ENCODE measurements at places on chromosomes 3 and 15.

DNA sequence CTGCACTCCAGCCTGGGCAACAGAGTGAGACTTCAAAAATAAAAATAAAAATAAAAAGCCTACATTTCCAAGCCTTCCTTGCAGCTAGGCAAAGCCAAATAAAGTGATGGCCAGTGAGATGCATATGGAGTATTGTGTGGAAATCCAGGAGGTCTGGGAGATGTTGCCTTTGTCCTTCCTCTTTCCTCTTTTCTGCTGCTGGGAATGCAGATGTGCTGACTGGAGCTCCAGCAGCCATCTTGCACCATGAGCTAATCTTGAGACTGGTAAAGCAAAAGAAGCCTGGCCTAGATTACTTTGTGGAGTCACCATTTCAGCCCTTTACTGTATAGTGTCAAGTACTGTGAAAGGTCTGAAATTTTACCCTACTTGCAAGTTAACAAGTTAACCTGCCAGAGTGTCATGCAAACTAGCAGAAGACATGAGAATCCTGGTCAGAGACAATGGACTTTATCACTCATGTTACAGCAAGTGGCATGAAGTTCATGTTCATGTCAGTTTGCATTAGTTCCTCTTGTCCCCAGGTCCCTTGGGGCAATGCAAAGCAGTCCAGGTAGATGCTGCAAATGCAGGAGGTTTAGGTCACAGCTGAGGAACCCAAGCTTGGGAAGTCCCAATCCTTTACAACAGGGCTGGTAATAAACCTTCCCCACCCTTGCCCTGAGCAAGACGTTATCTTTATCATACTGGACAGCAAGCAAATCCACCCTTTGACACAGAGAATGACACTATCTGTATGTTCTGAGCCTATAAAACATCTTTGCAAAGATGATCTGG is 103.1 kb downstream of the TLE3 start:
- no peak for DNase-seq

- no peak for DNase-seq
Observed at GRCh38 chr3:141763088-141763750, at the start of gene GRK7. Gene GRK7 (plus strand): TSS chr3:141763408. CDS start chr3:141778285, 14,877 bp downstream.

GRCh38 chr3:175088766-175089380 is 229.7 kb downstream of the NAALADL2 start:
- no peak for DNase-seq

DNA sequence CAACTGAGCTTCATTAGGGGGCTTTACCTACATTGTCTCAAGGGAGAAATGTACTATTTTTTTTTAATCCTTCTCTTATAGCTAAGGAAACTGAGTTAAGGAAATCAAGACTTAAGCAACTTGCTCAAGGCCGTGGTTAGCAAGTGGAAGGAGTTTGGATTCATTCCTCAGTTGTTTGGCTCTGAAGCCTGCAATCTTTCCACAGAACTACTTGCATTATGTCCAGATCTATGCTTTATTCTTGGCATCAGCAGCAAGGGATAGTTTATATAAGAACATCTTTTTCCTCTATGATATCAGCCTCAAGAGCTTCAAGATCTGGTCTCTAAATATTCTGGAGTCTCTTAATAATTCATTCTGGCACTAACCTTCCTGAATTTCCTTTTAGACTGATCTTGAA is 182.4 kb downstream of the SV2B start:
- no peak for DNase-seq

DNA sequence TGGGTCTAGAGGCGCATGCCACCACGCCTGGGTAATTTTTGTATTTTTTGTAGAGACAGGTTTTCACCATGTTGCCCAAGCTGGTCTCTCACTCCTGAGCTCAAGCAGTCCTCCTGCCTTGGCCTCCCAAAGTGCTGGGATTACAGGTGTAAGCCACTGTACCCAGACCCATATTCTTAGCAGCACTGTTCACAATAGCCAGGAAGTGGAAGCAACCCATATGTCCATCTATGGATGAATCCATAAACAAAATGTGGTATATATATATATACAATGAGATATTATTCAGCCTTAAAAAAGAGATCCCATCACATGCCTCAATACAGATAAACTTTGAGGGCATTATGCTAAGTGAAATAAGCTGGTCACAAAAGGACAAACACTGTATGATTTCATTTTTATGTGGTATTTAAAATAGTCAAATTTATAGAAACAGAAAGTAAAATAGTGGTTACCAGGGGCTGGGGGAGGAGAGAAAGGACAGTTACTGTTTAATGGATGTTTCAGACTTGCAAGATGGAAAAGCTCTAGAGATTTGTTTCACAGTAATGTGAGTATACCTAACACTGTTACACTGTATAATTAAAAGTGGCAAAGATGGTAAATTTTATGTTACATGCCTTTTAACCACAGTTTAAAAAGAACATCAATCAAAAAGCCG is 35.7 kb upstream of the GRAMD1C start:
- no peak for DNase-seq

DNA sequence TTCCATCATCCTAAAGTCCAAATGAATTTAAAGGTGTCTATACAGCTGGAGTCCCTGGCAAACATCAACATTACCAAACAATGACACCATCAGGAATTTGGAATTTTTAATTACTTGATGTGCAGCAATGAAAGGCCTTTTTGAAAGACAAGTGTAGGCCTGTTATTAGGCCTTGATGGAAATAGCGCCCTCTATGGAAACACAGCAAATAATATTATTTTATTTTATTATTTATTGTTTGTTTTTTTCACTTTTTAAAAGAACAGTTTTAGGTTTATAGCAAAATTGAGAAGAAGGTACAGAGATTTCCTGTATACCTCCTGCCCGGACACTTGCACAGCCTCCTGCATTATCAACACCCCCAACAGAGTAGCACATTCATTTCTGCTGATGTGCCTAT is 18.1 kb upstream of the OR5AC2 start:
- no peak for DNase-seq

DNA sequence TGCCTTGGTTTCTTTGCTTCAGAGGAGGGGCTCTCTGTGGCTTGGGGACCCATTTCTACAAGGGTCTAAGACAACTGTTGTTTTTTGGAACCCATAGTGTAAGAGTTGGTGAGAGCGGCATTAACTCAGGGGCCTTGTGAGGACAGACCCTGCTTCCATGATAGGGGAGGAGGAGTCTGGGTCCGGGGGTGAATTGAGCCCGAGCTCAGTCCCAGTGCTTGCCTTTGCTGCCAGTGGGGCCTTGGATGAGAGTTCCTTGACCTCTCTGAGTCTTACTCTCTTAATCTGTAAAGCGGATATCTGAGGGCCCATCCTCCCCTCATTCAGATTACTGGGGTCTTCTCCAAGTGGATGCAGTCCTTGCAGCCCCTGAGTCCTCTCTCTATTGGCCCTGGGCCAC is 74.2 kb downstream of the EEFSEC start:
- no peak for DNase-seq

DNA sequence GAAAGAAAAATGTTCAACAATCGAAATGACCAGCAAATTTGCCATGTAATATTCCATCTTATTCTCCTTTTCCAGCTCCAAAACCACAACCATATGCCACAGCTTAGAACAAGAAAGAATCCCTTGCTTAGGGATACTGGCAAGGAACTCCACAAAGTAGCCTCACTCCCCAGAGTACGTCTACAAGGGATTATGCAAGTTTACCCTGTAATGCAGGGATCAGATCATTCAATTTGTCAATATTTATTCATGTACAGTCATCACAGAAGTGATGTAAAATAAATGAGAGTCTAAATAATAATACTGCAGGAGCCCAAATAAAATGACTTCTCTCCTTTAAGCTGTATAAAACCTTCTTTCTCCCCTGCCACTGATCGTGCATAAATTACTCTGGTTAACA is 23.5 kb upstream of the MYO1E start:
- DNase-seq: no peak

- no peak for DNase-seq
Observed at GRCh38 chr3:159624616-159625015, 364.0 kb upstream of the IL12A start.

- DNase-seq: no peak
Observed at GRCh38 chr3:43964640-43965039, 273.9 kb downstream of the ABHD5 start.

DNA sequence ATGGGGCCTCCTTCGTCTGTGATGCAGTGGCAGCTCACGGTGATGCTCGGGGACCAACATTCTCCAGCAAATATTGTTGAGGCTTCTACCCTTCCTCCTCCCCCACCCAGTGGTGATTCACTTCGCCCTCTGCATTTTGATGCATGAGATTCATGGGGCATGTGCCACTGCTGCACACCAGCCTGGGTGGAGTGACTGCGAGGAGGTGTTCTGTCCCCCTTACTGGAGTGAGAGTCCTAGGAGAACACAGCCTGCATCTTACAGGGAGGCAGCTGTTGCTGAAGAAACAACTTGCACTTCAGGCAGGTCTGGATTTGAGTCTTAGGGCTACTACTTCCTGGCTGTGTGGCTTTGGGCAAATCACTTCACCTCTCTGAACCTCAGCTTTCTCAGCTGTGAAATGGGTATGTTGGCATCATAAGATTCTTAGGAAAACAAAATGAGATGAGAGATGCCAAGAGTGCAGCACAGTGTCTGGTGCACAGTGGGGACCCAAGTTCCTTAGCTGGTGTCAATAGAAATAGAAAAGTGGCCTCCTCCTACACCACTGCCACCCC is 10.2 kb upstream of the SKOR1 start:
- no peak for DNase-seq

DNA sequence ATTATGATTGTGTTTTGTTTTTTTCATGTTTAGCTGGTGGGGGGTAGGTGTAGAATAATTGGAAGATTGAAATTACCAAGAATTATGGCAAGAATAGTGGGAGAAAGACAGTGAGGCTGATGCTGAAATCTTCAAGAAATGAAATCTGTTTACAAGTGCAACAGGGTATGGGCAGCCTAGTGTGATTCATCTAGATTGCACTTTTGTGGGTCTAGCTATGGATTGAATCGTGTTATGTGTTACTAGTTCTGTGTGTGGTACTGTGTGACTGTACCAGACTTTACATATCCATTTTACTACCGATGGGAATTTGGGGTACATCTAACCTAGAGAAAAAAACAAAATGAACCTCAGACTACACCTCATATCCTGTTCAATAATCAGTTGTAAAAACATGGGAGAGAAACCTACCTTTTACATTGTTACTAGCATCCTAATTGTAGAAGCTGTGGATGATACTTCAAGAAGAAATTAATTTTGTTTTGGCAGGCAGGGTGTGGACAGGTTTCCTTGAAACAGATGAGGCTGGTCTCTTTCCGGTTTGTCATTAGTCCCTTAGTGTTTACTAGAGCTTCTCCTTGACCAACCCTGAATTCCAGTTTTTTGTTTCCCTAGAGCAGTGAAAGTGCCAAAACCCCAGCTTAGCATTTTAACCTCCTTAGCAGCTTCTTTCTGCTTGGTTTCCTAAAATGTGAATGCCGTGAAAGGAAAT is 47.9 kb downstream of the OPA1 start:
- DNase-seq: no peak

DNA sequence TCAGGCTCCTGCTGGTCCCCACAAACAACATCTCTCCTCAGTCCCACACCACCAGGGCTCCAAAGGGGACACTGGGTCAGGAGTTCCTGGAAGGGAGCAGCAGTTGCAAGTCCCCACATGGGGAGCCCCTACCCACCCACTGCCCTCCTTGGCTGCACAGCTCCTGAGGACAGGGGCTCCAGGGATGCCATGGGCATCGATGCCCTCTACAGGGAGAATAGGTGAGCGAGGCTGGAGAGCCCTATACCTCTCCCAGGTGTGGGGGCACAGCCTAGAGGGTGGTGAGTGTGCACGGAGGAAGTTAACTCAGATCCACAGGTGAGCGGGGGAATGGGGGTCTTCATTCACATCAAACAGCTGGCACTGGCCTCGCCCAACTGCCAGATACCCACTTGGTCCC is 141.2 kb upstream of the LINGO1 start:
- no peak for DNase-seq

GRCh38 chr3:14646589-14647413 is 4.8 kb upstream of the CCDC174 start:
- no peak for DNase-seq

- DNase-seq: no peak
Observed at GRCh38 chr3:197746209-197746608, 3.5 kb upstream of the FYTTD1 start.

DNA sequence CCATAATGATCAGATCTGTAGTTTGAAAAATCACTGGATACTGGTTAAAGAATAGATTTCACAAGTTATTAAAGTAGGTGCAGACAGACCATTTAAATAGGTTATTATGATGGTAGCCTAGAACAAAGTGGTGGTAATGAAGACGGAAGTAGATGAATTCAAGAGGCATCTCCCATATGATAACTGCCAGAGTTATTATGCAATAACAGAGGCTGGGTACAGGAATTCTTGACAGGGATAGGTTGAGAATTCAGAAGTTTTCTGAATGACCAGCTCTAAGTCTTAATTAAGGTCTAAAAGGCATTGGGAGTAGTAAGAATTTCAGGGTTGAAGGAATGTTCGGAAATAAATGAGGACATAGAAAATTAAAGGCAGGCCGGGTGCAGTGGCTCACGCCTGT is 108.9 kb downstream of the PEAK1 start:
- no peak for DNase-seq

DNA sequence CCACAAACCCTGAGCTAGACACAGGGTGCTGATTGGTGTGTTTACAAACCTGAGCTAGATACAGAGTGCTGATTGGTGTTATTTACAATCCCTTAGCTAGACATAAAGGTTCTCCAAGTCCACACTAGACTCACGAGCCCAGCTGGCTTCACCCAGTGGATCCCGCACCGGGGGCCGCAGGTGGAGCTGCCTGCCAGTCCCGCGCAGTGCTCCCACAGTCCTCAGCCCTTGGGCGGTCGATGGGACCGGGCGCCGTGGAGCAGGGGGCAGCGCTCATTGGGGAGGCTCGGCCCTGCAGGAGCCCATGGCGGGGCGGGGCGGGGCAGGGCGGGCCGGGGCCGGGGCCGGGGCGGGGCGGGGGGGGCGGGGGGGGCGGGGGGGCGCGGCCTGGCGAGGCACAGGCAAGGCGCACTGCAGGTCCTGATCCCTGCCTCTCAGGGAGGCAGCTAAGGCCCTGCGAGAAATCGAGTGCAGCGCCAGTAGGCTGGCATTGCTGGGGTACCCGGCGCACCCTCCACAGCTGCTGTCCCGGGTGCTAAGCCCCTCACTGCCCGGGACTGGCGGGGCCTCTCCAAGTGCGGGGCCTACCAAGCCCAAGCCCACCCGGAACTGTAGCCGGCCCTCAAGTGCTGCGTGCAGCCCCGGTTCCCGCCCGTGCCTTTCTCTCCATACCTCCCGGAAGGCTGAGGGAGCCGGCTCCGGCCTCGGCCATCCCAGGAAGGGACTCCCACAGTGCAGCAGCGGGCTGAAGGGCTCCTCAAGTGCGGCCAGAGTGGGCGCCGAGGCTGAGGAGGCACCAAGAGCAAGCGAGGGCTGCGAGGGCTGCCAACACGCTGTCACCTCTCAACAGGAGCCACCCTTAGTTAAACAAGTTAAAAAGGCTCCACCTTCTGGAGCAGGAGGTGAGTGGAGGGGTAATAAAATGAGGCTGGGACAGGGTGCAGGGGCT is 9.8 kb upstream of the TMEM40 start:
- DNase-seq: no peak

- peak; percentile 70 for DNase-seq
Observed at GRCh38 chr3:48564022-48564421, 441 bp upstream of the UCN2 start.

DNA sequence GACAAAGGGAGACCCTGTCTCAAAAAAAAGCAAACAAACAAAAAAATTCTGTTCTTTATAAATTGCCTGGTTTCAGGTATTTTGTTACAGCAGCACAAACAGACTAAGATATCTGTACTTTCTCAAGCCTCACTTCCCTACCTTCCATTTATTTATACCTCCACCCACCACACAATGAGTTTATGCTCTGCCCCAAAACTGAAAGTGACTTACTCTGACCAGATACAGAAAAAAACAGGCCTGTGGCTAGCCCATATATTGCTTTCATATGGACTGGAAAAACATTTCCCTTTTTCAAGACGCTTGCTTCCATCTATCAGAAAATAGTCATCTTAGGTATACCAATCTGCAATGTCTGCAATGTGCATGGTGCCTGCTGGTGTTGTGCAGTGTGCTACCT is 8.7 kb upstream of the GPD1L start:
- no peak for DNase-seq
